Cerebellar cortex (tissue), 1 donor: ENCODE measurements at places on chromosomes 5 and 9.

- no peak for DNase-seq
Observed at GRCh38 chr9:133861086-133861485, 122.9 kb upstream of the SARDH start.

DNA sequence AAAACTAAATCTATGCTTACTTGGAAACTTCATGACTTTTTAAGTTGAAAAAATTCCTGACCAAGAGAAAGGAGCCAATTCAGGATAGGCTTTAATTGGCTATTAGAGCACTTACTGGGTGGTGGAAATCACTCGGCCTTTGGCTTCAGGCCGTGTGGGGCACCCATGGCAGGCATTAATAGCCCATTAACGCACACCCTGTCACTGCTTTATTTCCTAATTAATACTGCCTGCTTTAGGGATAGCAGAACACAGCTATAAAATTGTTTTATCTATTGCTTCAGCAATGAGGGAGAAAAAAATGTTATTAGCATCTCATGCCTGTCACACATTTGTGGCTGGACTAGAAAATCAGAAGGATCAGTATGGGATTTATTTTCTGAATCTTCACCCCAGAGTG is 58.1 kb downstream of the PSAT1 start:
- no peak for DNase-seq

DNA sequence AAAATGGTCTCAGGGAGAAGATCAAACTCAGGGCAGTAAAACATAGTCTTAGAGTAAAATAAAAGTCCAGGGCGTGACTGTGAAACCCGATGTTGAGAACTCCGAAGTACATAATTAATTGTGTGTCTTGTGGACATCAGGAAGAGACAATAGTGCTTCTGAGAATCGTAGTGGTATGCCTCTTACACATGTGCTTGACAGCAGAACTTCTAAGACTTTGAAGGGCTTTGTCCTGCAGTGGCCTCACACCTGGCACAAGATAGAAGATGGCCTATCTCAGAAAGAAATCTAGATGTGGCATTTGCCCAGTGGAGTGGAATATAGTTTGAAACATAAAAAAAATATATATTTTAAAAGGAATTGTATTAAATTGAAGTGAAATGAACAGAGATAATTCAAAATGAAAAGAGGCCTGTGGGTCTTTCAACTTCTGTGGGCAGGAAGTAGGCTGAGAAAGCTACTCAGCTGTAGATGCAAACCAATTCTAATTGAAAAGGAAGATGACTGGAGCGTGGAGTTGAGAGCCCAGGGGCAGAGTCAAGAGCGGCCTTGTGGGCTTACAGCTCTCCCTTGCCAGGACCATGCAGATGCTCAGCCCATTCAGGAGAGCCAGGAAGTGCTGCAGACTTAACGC is 468.4 kb downstream of the KDM4C start:
- DNase-seq: no peak

GRCh38 chr9:132945186-132946130 is 1.0 kb upstream of the TSC1 start:
- DNase-seq: no peak

- no peak for DNase-seq
Observed at GRCh38 chr9:5949103-5949699, 58.5 kb downstream of the MLANA start.

- no peak for DNase-seq
Observed at GRCh38 chr9:112132356-112132755, 42.7 kb downstream of the SUSD1 start.

- DNase-seq: no peak
Observed at GRCh38 chr5:90618071-90618470, 59.5 kb downstream of the ADGRV1 start.

- no peak for DNase-seq
Observed at GRCh38 chr5:1409381-1410110, 35.7 kb downstream of the SLC6A3 start.

GRCh38 chr9:129823542-129823934 is 398 bp downstream of the TOR1A start:
- DNase-seq: no peak

DNA sequence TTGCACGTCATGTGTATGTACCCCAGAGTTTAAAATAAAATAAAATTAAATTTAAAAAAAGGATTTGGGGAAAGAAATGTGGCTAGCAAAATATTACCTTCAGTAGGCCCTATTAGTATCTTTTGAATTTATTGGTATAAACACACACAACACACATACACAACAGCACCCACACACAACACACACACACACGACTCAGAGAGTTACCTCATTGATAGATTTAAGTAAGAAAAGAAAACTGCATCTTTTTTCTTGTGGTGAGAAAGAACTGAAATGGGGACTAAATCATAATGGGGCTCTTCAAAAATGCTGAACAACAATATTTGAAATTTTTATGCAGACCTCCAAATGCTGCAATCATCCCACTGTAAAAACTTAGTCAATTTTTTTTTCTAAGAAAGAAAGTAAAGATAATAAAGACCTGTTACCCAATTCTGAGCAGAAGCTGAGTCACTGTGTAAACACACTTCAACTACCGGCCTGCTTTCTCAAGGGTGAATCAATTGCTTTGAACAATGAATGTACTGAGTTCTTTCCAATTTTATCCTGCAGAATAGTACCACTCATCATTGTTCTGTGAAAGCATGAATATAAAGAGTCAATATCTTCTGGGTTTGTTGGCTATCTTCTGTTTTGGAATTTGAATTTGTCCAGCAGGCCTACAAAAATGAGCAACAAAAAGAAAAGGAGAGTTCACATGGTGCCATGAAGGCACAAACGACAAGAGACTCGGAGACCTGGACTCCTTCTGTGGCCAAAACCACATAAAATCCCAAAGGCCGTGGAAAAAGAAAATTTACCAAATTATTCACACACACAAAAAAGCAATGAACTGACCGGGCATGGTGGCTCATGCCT is 57.9 kb upstream of the CCNG1 start:
- DNase-seq: no peak

GRCh38 chr5:73694089-73694488 is 68.1 kb downstream of the ARHGEF28 start:
- DNase-seq: no peak

DNA sequence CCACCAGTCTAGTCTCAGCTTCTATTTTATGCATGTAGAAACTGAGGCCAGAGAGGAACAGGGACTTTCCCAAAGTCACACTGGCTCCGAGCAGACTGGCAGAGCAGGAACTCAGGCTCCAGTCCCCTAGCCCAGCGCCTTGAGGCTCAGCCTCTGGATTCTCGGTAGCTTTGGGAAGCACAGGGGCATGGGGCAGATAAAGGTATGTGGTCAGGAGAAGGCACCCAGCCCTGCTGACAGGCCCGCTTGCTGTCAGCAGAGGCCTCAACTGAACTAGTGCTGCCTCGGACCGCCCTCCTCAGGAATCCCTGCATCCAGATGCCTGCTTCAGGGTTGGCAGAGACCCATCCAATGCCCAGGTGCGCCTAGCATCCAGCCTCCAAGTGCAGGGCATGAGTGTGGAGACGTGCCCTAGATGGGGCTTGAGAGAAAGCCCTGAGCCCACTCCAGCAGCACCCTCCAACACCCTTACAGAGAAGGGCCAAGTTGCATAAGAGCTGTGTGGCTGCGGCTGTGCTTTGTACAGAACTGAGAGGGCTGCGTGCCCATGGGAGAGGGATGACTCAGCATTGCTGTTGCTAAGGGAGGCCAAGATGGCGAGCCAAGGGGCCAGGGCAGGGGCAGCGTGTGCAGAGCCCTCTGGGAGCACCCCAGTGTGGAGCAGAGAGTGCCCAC is 168.6 kb downstream of the MACROH2A1 start:
- DNase-seq: no peak
